HS-27A (cell line): ENCODE measurements at places on chromosomes 7 and 10.

DNA sequence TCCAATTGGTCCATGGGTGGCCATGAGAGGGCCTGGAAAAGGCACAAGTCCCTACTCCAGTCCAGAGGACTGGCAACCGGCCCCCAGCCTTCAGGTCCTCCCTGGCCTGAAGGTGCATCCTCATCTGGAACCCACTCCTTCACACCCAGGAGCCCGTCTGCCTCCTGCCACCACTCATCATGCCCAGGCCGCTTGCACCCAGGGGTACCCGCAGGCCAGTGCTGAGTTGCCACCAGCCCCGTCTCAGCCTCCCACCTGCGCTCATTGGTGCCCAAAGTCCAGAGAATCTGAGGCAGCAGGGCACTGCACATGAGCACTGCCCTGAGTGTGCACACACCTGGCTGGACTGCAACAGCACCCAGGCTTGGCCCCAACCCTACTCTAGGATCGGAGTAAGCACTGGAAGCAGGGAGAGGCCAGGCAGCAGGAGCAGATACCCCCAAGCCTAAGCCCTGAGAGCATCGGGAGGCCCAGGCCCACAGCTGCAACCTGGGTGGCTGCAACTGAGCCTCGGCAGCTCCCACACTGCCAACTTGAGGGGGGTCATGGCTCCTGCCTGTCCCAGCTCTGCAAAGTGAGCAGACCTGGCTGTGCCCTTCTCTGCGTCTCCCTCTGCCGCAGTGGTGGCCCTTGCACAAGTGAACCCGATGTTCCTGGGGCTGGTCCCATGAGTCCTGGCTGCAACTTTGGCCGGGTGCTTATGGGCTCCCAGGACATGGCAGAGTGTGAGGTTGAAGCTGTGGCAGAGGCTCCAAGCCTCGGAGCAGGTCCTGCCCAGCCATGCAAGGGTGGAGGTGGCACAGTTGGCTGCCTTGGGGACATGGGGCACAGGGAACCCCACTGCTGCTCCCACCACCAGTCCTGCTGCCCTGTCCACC, 44.3 kb downstream of the TCERG1L start:
- no peak for DNase-seq

DNA sequence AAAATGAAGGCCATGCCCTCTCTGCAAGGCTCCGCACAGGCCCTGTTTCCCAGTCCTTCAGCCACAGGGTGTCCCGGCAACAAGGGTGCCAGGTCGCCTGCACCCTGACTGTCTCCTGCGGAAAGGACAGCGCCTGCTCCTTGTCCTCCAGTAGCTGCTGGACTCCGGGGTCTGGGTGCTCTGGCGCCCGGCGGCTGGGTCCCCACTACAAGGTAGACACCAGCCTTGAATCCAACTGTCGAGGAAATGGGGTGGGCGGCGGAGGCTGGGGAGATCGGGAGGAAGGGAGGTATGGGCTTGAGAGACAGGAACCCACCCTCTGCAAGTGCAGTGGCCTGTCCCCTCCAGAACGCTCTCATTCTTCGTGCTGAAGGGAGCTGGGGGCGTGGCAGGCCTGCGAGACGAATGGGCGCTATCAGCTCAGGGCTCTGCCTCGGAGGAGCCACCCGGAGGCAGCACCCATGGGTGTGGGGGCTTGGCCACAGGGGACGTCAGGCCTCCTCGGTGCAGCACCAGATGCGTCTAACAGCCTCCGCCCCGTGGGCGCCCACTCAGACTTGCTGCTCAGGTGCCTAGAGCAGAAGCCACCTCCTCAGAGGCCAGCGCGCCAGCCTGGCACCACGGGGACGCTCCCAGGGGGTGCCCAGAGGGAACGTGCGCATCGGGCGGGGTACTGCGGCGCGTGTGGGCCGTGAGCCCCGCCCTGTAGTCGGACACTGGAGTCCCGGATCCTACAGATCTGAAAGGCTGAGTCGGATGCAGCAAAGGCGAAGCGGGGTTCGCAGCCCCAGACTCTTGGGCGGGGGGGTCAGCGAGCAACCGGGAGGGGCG, 15.6 kb downstream of the ADAM8 start:
- DNase-seq: no peak

DNA sequence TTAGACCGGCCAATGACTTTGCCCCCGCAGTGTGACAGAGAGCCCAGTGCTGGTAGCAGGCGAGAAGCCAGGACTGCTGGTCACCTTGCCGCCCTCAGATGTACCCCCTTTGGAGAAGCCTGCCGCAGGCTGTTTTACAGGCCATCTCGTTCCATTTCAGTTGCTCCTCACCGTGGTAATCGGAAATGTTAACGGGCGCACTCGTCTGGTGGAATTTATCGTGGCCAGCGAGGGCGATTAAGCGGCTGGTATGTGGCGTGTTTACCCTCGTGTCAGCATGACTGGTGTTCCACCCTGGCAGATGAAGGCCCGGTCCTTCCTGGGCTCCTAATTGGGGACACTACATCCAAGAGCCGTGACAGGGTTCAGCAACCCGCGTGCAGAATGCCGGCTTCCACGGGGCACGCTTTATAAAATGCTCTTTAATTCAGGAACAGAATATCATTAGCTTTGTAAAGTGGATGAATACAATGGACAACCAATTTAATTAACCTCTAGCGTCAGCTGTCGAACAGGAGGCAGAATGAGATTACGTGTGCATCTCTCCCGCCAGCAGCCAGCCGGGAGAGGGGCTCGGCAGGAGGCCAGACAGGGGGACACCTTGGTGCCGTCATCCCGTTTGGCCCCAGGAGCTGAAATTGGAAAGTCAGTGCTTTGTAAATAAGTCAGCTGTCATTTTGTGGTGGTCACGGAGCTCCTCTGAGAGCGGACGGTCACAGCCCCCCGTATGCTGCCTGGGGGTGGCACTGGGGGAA, 108.3 kb downstream of the NKX6-2 start:
- DNase-seq: no peak

DNA sequence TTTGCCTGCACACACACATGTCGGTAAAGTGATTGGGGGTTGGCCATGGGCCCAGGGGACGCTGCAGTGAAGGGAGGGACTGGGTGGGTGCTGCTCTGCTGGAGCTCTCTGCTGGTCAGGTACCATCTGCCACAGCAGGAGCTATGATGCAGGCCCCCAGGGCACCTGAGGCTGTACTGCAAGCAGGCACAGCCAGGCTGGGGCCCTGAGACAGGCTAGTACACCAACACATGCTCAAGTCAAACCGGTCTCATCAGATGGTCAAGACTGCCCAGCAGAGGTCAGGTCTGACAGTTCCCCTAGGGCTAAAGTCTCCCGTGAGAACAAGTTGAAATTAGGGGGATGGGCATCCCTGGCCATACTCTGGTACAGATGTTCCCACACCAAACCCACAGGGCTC, 118.3 kb upstream of the THSD7A start:
- DNase-seq: no peak

DNA sequence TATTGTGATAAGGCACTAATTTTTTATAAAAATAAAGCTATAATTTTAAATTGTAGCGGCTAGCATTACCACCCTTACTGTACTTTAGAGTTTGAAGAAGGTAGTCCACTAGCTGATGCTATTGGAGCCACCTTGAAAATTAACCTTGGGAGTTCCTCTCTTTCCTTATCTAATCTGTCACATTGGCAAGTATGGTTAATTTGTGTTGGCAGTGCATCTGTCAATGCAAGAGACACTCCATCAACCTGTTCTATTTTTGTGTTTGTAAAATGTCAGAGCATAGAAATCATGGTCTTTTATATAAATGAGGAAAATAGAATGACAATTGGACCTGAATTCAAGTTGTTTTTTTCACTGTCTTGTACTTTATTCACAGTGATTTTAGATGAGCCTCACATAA, 20.5 kb downstream of the GLCCI1 start:
- DNase-seq: no peak

GRCh38 chr7:18577096-18577771, 81.7 kb downstream of the HDAC9 start:
- no peak for DNase-seq

DNA sequence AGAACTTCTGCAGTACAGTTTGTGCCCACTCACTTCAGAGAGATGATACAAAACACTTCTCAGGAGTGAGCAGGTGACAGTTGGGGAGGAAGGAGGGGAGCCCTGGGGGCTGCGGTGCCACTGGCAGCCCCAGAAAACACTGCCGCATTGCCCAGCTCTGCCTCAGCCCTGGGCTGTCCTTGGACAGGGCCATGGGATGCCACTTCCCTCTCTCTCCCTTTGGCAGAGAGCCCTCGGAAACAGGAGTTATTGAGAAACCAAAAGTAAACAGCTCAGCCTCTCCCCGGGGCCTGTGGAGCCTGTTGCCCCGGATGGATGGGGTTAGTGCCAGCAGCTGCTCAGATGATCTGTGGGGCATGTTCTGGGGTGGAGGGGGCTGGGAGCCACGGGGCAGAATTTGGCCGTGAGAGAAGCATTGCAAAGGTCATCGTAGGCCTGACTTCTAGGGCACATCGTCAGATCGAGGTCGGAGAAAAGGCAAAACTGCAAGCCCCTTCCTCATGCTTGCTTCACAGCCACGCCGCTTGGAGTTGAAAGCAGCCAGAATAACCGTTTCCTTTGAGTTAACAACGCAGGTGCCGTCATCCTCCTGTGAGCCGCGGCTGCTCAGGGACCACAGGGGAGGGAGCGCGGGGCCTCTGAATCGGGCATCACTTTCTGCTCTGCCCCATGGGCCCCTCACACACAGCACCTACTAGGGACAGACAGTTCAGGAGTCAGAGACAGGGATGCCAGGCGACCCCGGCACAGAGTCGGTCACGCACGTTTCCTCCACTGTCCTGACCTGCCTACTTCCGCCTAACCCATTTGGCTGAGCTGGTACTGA, 256.4 kb downstream of the CAMK1D start:
- no peak for DNase-seq

- no peak for DNase-seq
These were observed 153.0 kb downstream of the GRK5 start for GRCh38 chr10:119360181-119360921.

GRCh38 chr7:156499247-156499881, 141.2 kb upstream of the RNF32 start:
- no peak for DNase-seq

GRCh38 chr10:81724431-81724830, 150.6 kb upstream of the NRG3 start:
- DNase-seq: no peak
